ENCODE measurements at places on chromosomes 16 and 17.

DNA sequence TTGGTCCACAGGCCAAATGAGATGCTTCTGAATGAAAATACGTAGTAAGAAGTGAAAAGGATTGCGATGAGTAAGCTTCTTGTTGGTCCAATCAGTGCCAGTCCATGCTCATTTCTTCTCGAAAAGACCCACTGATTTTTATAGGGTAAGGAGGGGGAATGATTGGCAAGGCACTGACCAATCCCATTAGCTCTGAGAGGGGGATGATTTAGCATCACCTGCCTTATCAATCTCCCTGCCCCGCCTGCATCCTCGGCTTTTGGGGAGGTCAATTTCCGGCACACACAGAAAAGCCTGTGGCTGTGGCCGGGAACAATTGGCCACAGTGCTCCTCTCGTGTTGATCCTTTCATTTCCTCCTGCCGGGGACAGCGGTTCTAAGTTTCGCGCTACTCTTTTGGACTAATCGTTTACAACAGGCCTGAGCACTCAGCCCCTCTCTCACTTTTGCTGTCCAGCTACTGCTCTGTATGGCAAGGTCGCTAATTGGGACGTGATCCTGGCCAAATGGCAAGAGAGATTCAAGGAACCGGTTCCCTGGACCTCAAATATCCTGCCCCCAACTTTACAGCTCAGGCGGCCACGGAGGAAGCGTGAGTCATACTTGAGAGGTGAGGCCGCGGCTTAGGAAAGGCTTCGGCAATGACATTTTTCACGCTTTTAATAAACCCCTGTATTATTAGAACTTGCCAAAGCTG is 43.1 kb downstream of the TBX4 start:
- peak; percentile 57 for DNase-seq

DNA sequence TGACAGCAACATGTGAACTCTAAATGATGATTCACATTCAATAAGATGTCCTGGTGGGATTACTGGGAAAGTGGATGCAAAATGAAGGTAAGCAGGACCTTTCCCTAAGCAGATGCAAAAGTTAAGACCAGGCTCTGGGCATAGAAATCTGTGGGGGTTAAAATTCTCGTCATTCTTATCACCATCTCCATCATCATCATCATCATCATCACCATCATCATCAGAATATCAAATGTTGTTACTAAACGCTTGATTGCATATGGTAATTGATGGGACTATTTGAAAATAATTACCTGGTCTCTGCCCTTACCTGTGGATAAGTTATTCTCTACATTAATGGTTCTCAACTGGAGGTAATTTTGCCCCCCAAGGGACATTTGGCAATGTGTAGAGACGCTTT is 41.9 kb upstream of the TMEM132E start:
- DNase-seq = no peak

GRCh38 chr16:89357055-89357816 is 133.1 kb downstream of the ANKRD11 start:
- peak; percentile 59 for DNase-seq

DNA sequence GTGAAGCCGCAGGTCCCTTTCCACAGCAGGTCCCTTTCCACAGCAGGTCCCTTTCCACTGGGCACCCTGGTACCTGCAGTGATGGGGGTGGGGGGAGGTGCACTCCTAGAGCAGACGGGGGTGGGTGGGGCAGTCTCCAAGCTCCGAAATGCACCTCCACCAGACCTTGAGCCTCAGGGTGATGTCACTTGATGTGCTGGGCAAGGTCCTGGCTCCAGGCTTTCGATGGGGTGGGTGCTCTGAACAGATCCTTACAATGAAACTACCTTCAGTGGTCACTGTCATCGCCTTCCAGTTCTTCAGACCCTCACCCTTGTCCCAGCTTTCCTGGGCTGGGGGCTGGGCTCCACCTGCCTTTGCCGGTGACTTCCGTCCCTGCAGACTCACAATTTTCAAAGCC is 1.5 kb upstream of the METRNL start:
- DNase-seq = no peak

GRCh38 chr17:32445074-32445415 is 735 bp downstream of the PSMD11 start:
- peak; percentile 78 for DNase-seq

DNA sequence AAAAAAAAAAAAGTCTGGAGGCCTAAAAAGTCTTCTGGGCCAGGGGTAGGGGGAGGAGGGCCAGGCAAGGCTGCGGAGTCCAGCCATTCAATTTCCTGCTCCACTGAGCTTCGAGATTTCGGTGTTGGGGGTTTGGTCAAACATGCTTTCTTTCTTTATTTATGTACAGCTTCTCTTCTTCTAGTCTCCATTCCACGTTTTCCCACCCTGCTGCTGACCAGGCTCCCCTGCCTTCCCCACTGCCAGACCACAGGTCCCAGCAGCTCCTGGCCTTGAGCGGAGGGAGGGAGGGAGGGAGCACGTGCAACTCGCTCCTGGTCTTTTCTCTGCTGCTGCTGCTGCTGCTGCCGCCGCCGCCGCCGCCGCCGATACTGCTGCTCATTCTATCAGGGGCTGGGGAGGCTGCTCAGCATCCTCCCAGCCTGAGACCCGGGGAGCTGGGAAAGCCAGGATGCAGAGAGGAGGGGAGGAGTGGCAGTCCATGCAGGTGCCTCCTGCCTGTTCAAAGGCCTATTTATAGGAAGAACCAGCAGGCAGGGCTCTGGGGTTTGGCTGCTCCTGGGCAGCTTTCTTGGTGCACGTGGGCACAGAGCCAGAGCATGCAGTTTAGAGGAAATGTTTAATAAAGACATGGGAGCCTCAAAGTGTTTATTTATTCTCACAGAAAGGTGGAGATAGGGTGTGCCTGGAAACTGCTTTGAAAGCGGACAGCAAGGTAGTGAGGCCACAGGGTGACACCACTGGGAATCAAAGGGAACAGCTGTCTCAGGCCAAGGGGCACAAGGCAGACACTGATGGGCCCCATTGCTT is 23.4 kb upstream of the ZFHX3 start:
- DNase-seq = no peak

DNA sequence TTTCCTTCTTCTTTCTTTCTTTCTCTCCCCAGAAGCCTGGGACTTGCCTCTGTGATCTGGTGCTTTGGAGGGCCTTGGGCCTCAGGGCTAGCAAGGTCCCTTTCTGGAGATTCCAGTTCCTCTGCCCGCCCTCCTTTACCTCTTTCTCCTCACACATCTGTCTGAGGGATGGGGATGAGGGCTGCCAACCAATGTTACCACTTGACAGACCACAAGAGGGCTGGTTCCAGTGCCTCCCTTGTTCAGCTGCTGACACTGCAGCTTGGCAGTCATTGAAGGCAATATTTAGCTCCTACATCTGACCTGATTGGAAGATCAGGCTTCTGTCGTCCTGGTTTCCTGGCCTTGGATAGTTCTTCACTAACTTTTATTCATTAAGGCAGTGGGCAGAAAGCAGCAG is 3.6 kb upstream of the ZNF652 start:
- DNase-seq = no peak

- DNase-seq = no peak
Observed at GRCh38 chr16:10931134-10931533, 11.1 kb downstream of the DEXI start.

DNA sequence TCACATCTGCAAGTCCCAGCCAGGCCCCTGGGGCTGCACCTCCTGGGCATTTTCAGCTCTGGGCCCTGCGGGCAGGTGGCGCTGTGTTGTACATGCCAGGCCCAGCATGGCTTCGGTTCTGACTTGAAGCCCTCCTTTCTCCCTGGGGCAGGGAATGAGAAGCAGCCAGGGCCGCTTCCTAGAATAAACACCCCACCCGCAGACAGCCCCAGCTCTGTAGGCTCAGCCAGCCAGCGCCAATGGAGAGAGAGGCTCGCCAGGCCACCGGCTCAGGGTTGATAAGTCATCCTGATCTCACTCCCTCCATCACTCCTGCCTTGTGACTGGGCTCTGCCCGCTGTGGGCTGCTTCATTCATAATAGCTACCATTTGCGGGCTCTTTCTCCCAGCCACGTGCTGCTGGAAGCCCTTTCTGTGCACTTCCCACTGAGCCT is 6.0 kb upstream of the GLIS2 start:
- DNase-seq = no peak

DNA sequence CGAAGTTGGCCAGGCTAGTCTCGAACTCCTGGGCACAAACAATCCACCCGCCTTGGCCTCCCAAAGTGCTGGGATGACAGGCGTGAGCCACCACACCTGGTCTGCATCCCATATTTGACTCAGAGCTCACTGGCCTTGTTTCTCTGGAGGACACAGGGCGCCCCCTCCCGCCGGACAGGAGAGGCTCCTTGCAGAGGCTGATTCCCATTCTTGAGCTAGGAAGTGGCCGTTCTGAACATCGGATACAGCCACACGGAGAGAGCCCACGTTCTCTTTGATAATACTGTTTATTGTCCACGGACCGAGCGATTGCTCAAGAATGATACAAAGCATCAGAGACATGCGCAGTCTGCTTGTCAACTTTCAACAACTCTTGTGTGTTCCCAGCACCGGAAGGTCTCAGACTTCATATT is 12.1 kb upstream of the USP36 start:
- DNase-seq = no peak

GRCh38 chr17:976312-976711 is 3.3 kb downstream of the NXN start:
- no peak for DNase-seq

GRCh38 chr16:19837984-19838707 is 46.5 kb downstream of the GPRC5B start:
- no peak for DNase-seq

DNA sequence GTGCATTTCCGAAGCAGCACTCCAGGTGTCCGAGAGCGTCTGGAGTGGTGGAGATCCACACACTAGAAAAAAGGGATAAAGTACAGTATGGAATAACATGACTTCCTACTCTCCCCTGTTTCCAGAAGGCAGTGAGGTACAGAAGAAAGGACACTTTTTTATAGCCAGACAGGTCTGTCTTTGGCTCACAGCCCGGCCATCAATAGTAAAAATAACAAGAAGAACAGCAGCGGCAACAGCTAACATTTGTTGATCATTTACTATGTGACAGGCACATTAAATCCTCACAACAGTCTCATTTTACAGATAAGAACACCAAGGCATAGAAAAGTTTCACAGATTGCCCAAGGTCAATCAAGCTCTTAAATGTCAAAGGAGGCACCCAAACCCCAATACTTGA is 16.2 kb downstream of the DYNLRB2 start:
- no peak for DNase-seq

DNA sequence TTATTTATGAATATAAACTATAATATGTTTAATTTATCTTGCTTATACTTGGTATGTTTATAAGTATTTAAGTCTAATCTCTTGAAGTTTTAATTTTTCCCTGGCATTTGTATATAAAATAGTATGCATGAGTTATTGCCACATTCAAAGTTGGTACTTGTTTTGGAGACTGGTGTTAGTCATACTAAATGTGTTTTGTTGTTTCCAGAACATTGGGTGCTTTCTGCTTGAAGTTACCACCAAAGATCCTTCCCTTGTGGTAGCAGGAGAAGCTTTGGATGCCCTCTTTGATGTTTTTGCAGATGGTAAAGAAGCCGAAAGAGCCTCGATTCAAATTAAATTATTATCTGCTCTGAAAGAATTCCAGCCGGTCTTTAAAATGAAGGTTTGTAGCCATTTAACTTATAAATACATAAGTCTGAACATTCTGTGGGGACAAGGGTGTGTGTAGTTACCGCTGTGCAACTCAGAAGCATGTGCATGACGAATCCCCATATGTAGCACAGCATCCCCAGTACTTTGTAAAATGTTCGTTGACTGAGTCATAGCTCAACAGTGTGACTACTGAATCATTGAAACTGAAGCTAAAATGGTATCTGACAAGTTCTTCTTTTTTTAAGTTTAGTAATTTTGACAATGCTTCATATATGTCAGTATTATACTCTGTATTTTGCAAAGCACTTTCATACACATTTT is 36.4 kb downstream of the HEATR3 start:
- DNase-seq = peak; percentile 36

- no peak for DNase-seq
Observed at GRCh38 chr17:40038882-40039513, 15.2 kb downstream of the MED24 start.
